GM18507 (cell line): ENCODE measurements at places on chromosomes 3 and 15.
A peak's percentile ranks its signal among the peaks of the same experiment; 100 is the strongest.

DNA sequence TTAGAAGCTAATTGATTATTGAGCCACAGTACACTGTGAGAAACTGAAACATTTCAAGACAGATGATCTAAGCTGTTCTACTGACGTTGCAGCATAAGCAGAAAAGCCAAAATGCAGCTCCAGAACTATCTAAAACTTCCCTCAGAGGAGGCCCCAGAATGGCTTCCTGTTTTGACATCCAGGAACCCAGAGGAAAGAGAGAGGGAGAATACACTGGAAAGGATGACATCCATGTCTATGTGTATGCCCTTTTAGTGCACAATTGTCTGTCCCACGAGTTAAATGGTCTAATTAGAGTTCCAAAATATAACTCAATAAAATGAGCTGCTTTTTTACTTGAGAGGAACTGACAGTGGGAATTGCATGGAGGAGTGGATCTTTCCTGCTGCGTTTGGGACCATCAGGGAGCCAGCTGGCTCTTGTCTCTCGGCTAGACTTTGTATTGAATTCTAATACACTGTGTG, 688.1 kb downstream of the ZNF385D start:
- DNase-seq, result no peak

- DNase-seq, result peak; percentile 66
Measured at GRCh38 chr3:194344012-194344411, 7.1 kb downstream of the CPN2 start.

DNA sequence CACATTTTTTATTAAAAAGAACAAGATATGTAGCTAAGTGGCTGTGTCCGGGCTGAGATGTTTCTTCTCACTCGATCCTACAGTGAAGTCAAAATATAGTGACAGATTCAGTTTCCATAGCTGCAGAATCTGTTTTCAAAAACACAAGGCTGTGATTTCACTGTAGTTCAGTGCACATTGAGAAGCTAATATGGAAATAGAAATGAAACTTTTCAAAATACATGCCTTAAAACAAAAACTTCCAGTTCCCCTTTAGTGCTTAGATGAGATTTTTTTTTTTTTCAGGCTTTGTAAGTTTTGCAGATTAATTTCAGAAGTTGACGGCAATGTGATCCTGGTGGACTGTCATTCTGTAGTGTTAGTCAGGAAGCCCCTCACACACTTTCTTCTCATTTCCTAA, 23.8 kb upstream of the TRAK1 start:
- peak; percentile 44 for DNase-seq

GRCh38 chr3:51982352-51982837, 940 bp upstream of the ACY1 start:
- no peak for DNase-seq

DNA sequence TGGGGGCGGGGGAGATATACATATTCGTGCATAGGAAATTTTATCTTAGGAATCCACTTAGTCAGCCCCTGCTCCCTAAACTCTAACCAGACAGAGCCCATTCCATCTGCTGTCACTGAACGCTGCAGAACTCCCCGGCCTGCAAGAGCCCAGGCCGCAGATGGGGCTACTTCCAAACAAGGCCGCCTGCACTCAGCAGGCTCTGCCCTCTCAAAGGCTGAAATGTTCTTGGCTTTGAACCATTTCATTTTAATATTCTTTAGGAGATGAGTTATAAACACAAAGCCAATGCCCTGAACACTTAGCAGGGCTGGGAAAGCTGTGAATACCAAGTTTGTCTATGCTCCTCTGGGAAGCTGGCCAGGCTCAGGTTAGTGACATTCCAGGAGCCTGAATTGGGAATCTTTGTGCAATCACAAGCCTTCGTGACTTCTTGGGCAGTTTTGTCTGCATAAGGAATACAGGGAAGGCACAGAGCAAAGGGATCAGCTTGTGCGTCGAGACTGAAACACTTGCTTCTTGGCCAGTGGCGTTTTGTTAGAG, 65.0 kb downstream of the SYNM start:
- DNase-seq, result no peak

DNA sequence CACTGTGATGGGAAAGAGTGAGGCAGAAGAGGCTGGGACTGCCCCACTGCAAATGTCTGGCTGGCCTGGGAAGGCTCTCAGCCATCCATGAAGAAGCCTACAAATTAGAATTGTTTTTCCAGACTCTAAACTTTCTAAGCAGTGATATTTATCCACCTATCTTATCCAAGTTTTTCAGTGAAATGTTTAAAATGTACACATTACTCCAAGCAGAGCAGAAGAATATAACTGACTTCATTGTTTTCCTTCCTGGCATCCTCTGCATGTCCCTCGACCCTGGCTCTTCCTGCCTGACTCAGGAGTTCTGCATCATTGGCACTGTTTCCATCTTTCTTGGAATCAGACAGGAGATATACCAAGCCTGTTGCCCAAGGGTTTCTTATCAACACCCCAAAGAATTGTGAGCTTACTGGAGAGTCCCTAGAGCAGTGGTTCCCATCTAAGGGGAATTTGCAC, 401.5 kb upstream of the PROK2 start:
- DNase-seq, result no peak

- no peak for DNase-seq
Measured at GRCh38 chr3:110984456-110985250, 87.0 kb upstream of the NECTIN3 start.

GRCh38 chr3:39753391-39753790, 56.0 kb upstream of the MYRIP start:
- DNase-seq, result no peak

- no peak for DNase-seq
Measured at GRCh38 chr15:76062286-76062685, 2.5 kb downstream of the TMEM266 start.

DNA sequence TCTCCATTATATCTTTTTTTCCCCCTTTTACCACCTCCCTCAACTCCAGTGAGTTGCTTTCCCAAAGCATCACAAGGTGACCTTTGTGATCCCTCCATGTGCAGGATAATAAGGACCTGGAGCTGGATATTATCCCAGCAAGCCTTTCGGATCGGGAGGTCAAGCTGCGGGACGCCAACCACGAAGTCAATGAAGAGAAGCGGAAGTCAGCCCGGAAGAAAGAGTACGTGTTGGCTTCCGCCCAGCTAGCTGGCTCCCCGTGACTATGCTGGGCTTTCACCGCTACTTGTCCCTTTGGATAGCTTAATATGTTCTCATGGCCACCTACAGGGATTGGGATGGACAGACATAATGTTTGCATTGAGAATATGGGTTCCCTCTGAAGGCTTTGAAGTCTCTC, 273.7 kb upstream of the UMPS start:
- DNase-seq, result no peak

GRCh38 chr3:134869153-134869726, 74.2 kb downstream of the EPHB1 start:
- no peak for DNase-seq

- no peak for DNase-seq
Measured at GRCh38 chr3:14135581-14135980, 10.7 kb downstream of the TMEM43 start.

GRCh38 chr15:101338502-101339057, 43.5 kb upstream of the SNRPA1 start:
- DNase-seq, result no peak

DNA sequence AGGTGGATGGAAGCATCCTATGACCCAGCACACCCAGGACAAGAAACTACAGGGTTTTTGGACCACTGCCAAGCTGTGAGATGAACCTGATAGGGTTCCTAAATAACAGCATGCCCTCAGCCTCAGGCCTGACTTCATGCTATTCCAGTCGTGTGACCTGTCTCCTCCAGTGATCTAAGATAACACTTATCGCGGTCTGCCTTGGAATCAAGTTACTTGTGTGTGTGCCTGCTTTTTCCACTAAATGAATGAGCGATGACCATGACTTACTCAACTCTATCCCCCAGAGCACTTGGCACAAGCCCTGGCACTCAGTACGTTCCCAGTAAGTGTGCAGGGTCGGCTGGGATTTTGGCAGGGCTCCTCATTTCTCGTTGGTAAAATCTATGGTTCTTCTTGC, 172.7 kb upstream of the TP63 start:
- no peak for DNase-seq

GRCh38 chr3:16803019-16803418, 81.7 kb upstream of the PLCL2 start:
- DNase-seq, result no peak
